ENCODE measurements at places on chromosomes 7 and 10.

DNA sequence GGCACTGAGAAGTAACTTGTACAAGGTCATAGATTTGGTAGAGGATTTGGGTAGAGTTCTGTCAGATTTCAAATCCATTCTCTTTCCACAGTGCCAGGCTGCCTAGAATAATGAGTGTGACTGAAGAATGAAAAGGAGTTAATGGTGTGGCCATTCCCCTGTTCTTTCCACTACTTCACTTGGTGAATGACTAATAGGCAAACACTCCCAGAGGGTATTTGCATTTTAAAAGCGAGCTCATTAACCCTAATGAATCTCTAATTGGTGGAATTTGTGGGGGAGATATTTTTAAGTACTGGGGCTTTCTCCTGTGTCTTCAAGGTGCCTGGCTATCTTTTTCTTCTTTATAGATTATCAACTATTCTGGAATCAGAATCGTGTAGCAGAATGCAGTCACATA is 74.8 kb upstream of the RPA3 start:
- no peak for DNase-seq

- no peak for DNase-seq
Observed at GRCh38 chr10:76111986-76112825, 680.8 kb downstream of the LRMDA start.

GRCh38 chr7:128932862-128933179 is 4.9 kb upstream of the IRF5 start:
- no peak for DNase-seq

DNA sequence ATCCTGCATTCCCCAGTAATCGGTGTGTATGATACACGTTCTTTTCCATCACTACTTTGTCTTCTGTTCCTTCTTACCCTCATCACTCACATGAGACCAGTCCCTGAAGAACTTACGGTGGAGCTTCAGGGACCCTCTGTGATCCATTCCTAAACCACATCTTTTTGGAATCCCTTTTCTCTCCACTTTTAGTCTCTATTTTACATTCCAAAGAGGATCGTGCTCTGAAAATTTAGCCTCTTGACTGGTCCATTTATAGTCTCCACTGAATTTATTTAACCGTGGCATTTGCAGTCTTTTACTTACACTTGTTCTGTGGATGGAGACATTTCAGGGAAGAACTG is 109.1 kb downstream of the NT5C2 start:
- no peak for DNase-seq

- DNase-seq, result no peak
Observed at GRCh38 chr10:29124864-29125263, 164.0 kb upstream of the LYZL1 start.

DNA sequence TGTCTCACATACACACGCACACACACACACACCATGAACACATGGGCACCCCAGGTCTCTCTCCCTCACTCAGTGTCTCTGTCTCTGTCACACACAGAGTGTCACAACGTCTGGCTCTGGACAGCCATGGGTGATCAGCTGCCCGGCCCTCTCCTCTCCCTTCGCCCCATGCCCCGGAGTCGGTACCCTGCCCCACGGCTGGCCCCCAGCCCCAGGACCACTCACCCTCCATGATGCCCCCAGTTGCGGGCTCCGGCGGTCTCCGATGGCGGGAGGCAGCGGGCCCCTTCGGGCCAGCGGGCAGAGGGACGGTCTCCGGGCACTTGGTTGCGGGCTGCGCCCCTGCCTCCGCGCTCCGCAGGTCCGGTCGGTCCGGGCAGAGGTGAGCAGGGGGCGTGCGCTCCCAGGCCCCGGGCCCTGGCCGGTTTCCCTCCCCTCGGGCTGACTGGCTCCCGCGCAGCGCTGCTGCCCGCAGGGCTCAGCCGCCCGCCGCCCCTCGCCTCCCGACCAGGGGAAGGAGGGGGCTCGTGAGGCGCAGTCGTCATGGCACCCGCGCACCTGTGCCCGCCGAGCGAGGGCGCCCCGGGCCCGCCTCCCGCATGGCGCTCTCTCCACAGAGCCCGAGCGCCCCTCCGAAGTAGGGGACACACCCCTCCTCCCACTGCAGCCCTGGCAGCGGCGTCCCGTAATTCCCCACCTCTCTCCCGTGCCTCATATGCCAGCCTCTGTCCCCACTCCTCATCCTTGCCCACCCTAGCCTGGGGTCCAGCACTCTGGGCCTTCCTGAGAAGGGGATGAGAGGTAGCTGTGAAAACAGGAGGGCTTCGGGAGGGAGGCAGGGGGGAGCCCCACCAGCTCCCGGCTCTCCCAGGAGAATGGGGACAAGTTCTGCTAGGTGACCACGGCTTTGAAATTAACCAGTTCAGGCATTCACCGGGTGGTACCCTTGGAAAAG is at the start of gene NPFFR1:
Gene NPFFR1, minus strand, starts transcription at position 560 of the 955 bp plus-strand sequence. Its CDS starts 328 bp downstream, at position 232.
- no peak for DNase-seq

DNA sequence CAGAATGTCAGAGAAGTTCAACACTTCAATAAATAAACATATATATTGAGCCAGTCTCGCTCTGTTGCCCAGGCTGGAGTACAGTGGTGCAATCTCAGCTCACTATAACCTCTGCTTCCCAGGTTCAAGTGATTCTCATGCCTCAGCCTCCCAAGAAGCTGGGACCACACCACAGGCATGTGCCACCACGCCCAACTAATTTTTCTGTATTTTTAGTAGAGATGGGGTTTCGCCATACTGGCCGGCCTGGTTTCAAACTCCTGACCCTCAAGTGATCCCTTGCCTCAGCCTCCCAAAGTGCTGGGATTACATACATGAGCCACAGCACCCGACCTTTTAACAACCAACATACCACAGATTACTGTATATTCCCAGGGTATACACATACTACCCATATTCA is 134.2 kb downstream of the JMJD1C start:
- DNase-seq, result no peak

DNA sequence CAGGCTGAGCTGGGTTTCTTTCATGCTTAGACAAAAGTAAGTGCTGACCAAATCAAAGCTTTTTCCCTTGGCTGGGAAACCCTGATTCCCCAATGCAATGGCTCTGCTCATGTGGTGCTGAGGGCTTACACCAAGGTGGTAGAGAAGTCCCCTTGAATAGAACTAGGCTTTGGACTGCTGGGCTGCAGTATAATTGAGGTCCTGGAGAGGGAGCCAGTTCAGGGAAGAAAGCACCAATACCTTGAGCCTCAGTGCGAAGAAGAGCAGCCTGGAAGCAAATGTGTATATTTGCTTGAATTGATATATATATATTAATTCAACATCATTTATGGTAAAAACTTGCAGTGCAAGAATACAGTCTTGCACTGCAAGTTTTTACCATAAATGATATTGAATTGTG is 391.1 kb downstream of the RPS24 start:
- DNase-seq, result no peak

GRCh38 chr10:71597821-71598498 is 121.6 kb downstream of the C10orf105 start:
- no peak for DNase-seq

DNA sequence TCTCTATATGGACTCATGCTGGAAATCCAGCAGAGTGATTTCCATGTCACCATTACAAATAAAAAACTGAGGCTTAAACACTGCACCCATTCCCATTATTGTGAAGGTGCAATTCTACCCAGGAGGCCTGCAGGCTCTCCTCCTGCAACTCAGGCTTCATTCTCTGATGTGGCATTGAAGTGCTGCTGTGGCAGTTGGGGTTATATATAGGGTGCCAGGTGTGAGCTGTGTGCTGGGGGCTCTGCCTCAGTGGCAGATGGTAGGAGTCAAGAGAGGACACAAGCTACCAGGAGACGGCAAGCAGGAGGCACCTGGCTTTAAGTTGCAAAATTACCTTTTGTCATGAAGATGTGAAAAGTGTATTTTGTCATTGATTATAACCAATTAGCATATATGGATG is 21.3 kb downstream of the ZNF107 start:
- no peak for DNase-seq

- no peak for DNase-seq
Observed at GRCh38 chr7:27551803-27552400, 110.8 kb downstream of the HIBADH start.

GRCh38 chr10:128052696-128053095 is 73.5 kb downstream of the MKI67 start:
- no peak for DNase-seq

DNA sequence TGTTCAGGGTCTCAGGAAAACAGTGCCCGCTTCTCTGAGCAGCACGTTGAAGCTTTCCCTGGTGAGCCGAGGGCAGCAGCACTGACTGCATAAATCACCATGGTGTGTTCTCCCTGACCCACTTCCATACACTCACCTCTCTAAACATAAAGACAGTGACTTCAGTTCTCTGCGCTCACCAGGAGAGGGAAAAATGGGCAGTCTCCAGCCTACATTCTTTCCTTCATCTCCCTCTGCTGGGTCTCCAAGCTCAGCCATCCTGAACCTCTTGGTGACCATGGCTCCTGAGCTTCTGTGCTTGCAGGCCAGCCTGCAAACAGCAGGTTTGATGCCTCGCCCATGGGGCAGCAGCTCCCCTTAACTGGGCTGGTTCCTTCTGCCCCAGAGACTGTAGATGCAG is 236.6 kb upstream of the ZNF32 start:
- no peak for DNase-seq

DNA sequence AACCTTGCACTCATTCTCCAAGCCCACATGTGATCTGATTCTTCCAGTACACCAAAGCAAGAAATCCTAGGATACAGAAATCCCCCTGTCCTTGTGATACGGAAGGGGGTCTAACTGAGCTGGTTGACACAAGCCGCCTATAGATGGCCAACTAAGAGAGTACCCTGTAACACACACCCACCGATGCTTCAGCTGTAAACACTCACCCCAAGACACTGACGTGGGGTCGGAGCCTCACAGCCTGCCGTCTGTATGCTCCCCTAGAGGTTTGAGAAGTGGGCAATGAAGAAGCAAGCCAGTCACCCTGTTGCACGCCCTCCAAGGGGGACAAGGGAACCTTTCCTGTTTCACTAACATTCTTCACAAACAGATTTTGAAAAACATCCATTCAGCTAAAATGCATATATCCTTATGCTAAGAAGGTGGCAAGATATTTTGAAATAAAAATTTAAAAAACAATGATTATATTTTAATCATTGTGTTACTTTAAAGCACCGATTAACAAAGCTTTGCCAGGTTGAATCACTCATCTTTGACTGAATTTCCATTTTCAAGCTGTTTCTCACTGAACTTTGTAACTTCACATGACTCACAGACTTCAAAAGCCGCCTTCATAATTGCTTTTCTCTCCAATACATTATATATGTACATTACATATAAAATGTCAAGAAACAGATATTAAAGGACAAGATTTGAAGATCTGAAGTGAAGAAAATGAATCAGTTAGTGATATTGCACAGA is 329.3 kb downstream of the ARL4A start:
- no peak for DNase-seq

GRCh38 chr10:14192746-14193145 is 138.0 kb downstream of the FRMD4A start:
- no peak for DNase-seq

DNA sequence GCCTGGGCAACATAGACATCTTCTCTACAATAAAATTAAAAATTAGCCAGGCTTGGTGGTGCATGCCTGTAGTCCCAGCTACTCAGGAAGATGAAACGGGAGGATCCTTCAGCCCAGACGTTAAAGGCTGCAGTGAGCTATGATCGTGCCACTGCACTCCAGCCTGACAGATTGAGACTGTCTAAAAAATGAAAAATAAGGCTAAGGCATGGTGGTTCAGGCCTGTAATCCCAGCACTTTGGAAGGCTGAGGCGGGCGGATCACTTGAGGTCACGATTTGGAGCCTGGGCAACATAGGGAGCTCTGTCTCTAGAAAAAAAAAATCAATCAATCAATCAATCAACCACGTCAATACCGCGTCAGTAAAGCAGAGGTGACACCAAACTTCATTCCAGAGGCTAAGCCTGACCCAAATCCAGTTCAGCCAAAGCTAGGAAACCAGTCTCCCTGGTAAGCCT is 31.1 kb downstream of the MRPS24 start:
- DNase-seq, result no peak

DNA sequence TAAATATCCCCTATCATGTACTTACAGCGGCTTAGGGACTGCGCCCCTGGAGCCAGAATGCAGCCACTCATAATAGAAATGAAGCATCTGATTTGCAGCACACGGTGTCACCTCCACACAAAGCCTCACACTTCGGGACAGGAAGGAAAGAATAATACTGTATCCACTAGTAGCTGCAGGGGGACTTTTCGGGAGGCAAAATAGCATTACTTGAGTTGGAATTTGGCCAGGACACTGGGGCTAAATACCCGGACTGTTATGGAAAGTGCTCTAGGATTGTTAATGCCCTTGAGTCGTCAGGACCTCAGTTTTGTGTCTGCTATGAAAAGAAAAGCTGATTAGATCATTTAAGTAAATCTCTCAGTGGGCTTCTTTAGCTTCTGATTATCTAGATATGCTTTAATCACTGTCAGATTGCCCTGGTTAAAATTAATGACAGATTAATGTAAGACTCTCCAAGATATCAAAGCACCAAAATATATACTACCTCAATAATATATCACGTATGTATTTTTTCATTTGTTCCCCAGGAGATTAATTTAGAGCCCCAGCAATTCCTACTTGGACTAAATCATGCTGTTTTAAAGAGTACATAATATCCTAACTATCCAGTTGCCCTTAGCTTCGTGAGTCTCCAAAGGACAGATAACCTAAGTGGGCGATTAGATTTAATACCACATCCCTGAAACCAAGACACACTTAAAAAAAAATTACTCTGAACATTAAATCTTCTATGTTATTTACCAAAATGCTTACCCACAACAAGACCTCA is 173.0 kb upstream of the NEBL start:
- DNase-seq, result no peak

GRCh38 chr7:104818961-104819880 is 194.8 kb upstream of the KMT2E start:
- DNase-seq, result no peak

DNA sequence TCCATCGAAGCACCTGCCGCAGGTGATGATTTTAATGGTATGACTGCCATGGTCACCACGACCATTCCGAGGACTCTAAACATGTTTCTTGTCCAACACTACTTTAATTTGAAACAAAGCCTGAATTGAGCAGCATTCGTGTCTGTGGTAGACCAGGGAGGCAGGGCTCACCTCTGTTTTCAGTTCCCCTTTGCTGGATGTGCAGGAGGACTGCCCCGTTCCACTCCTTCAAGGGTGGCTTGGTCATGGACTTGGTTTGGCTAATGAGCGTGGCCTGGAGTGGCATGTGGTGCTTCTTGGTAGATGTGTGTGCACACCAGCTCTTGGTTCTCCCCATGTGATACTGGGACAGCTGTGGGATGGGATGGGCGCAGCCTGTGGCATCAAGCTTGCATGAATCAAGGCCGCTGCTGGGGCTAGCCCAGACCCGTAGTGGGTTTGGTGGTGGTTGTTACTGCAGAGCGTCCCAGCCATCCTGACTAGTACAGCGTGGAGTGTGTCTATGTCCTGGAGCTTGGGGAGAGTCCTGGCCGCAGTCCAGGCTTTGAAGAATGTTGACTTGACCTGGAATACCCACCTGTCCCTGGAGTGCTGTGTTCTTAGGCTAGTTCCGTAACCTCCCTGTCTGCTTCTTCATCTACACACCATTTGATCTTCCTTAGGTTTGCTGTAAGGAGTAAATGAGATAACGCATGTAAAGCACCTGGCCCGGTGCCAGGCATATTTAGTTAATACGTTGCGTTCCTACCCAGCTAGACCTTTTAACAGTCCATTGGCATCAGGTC is 34.8 kb downstream of the MGMT start:
- no peak for DNase-seq

GRCh38 chr7:111074071-111074747 is 16.7 kb upstream of the LRRN3 start:
- DNase-seq, result no peak

- no peak for DNase-seq
Observed at GRCh38 chr7:19112274-19113001, 5.0 kb downstream of the TWIST1 start.

- no peak for DNase-seq
Observed at GRCh38 chr7:41981046-41982040, 255.7 kb downstream of the GLI3 start.
